ENCODE measurements at places on chromosomes 4 and X.

DNA sequence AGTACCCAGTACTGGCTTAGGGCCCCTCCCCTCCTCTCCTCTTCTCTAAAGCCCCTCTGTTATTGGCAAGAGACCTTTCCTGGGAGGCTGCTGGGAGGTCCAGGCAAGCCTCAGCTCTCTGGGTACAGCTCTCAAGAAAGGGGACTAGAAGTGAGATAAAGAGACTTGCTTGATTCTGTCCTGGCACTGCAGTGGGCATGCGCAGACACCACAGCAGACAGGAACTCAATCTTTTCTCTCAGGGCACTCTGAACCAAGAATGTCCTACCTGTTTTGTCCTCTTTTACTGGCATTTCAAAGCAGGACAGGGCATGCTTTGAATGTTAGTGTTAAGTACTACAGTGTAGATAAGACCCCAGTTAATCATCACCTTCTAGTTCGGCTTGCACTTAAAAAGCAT lies 74.9 kb downstream of the NYX start:
- no peak for DNase-seq

- no peak for DNase-seq
Measured at GRCh38 chr4:153204728-153205648, 745 bp downstream of the TRIM2 start.

- DNase-seq: peak; percentile 18
Measured at GRCh38 chr4:142845293-142846107, 601 bp downstream of the INPP4B start.

- DNase-seq: peak; percentile 82
Measured at GRCh38 chrX:47361538-47362511, 8.6 kb upstream of the ZNF157 start.

DNA sequence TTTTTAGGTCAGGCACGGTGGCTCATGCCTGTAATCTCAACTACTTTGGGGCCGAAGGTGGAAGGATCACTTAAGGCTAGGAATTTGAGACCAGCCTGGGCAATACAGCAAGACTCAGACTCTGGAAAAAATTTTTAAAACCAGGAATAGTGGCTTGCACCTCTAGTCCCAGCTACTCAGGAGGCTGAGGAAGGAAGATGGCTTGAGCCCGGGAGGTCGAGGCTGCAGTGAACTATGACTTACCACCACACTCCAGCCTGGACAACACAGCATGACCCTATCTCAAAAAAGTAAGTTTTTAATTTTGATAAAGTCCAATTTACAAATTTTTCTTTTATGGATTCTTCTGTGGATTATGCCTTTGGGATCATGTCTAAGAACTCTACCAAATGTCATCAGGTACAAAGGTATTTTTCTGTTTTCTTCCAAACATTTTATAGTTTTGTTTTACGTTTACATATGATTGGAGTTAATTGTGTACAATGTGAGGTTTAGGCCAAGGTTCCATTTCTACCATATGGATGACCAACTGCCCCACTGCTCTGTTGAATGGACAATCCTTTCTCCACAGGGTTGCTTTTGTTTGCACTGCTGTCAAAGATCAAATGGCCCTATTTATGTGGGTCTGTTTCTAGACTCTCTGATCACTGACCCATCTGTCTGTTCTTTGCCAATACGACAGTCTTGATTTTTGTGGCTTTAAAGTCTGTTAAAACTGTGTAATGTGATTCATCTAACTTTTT lies 48.2 kb downstream of the CPLX1 start:
- no peak for DNase-seq

GRCh38 chr4:24884902-24885301 lies 27.9 kb downstream of the CCDC149 start:
- peak; percentile 21 for DNase-seq

GRCh38 chr4:172871381-172871780 lies 297.2 kb upstream of the GALNT7 start:
- DNase-seq: no peak

- DNase-seq: no peak
Measured at GRCh38 chr4:155433636-155434360, 57.0 kb upstream of the MAP9 start.

DNA sequence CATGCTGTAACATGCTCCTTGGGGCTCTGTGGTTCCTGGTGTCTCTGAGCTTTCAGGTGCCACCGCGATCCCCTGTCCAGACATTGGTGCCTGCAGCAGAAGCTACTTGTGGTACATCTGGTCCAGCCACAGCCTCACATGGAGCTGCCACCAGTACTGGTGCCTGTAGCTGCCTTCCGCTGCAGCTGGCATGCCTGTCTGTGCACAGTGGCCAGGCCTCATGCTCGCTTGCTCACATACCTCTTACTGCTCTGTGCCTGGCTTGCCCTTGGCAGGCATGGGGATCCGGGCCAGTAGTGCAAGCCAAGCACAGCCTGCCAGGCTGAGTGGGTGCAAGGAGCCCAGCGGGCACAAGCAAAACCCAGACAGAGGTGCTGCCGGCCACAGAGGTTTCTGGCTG lies 618.6 kb downstream of the DMD start:
- DNase-seq: no peak

- peak; percentile 67 for DNase-seq
Measured at GRCh38 chr4:602559-602942, 22.8 kb upstream of the PDE6B start.

DNA sequence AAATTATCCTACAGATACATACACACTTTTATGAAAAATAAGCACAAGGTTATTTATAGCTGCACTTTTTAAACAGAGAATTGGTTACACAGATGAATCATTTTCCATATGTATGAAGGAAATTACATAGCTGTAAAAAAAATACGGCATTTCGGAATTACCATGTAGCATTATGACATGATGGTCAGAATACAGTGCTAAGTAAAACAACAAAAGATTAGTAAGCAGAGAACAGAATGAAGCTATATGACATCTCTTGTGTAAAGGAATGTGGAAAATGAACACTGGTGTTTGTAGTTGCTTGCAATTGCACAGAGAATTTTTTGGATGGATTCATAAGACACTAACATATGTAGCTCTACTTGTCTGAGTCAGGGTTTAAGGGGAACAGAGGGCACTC lies 1222.0 kb upstream of the PRKX start:
- no peak for DNase-seq

DNA sequence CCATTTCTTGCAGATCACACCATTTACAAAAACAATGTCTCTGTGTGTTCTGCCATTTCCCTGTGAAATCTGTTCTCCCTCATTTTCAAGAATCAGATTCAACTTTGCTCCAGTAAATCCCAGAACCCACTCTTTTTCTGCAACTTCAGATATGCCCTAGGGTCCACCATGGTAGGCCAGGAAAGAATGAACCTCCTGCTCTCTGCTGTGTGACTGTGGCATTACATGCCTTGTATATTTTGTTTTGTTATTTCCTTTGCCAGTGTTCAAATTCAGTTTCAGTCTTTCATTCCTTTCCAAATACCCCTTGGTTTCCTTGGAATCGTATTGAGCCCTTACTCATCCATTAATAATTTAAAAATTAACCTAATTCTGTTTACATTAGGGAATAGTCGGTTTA lies 290.2 kb upstream of the VCX start:
- no peak for DNase-seq

- DNase-seq: no peak
Measured at GRCh38 chr4:116531870-116532269, 553.5 kb downstream of the TRAM1L1 start.

DNA sequence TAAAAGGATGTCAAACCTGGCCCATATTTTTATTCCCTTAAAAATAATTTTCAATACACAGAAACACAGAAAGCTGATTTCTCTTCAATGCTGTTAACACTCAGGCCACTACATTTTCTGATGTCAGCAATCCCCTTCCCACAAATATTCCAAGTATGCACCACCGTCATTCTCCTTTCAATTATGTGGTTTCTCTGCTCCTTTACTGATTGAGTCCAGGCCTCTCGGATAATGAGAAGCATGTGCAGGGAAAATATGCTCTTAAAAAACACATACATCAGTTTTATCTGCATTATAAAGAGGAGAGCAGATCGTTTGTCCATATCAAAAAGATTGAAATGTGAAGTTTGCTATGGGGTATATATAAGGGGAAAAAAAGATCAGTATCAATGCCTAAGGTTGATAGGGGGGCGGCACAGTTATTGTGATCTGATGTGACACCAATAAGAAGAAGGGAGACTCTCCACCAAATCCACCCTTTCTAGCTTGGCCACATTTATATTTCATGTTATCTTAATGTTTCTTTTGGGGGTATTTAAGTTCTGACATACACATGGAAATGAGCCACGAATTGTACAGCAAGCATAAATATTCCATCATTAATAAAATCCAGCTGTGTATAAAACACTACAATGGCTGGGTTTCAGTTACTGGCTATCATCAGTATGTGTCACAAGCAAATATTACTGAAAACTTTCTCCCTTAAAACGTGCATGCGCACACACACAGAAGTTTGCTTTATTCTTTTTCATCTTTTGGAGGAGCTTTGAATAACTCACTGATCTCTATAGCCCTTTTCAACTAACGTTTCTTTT lies 6.4 kb downstream of the AMOT start:
- DNase-seq: no peak

GRCh38 chrX:122572461-122572860 lies 611.6 kb upstream of the GRIA3 start:
- DNase-seq: no peak

DNA sequence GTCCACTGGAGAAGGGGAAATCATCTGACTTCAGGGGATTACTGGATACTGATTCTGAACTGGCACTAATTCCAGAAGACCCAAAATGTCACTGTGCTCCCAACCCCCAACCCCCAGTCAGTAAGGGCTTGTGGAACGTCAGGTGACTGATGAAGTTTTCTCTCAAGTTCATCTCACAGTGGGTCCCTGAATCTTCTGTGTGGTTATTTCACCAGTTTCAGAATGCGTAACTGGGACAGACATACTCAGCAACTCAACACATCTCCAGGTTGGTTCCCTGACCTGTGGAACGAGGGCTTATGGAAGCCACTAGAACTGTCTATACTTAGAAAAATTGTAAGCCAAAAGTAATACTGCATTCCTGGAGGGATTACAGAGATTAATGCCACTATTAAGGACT lies 45.3 kb downstream of the DDX60L start:
- no peak for DNase-seq

DNA sequence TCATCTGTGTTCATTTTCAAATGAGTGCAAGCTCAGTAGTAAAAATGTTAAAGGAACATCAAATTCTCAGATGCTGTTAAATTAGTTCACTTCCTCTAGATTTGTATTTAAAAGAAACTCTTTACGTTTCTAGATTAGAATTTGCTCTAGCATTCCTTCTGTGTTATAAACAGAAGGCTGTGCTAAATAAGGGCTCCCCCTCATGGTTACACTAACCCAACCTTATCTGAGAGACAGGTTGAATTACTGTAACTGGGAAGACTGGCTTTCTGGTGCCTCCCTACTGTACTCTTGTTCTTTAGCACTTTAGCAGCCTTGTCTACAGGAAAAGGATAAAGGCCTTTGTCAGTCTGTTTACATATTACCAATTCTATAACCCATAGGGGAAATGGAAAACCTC lies 56.8 kb downstream of the RXFP1 start:
- no peak for DNase-seq

DNA sequence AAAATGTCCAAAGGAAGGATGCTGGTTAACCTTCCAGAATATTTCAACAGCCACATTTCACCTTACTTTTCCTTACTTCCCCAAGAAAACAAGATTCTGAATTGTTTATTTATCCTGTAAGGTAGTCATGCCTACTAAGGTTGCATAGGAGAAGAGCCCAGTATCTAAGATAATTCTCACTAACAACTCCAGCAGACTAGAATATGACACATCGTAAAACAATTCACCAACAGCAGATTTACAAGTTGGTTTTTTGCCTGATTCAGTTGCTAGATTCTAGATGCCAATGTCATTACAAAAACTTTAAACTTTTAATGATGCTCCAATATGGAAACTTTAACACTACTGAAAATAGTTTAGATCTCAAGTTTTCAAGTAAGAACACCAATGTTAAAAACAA lies 176.4 kb downstream of the IL13RA2 start:
- DNase-seq: no peak

DNA sequence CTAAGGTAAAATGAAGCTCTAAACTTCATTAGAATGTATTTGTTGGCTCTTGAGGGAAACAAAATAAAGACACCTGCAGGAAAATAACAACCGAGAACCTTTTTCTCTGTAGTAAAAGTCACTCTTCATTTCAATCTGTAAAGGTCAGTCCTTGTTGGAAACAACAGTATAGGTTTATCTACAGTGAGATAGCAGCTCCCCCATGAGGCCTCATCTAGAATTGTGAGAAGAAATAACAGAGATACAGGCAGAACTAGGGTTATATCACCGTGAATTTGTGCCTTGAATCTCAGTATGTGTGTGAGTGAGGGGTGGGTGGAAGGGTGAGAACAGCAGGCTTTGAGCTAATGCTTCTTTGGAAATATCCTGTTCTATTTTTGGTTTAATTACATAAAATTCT lies 107.8 kb upstream of the FMR1 start:
- DNase-seq: peak; percentile 13

- no peak for DNase-seq
Measured at GRCh38 chr4:121650741-121651140, 46.0 kb downstream of the ANXA5 start.

GRCh38 chrX:50814701-50815100 lies 707 bp upstream of the SHROOM4 start:
- DNase-seq: peak; percentile 10
